Activated naive CD4-positive, alpha-beta T cell treated with Interleukin-2 at 50 U/mL for 16 hours (primary cell): ENCODE measurements at places on chromosomes 6 and 20.

- DNase-seq: no peak
Observed at GRCh38 chr6:3696525-3697088, 54.9 kb downstream of the PXDC1 start.

- no peak for DNase-seq
Observed at GRCh38 chr20:4326195-4327065, 311.1 kb upstream of the RNF24 start.

GRCh38 chr20:45029884-45030283 is 63.6 kb downstream of the STK4 start:
- no peak for DNase-seq

DNA sequence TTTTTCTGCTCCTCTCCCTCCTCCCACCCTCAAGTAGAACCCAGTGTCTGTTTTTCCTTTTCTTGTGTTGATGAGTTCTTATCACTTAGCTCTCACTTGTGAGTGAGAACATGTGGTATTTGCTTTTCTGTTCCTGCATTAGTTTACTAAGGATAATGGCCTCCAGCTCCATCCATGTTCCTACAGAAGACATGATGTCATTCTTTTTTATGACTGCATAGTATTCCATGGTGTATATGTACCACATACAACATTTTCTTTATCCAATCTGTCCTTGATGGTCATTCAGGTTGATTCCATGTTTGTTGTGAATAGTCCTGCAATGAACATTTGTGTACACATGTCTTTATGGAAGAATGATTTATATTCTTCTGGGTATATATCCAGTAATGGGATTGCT is 81.0 kb downstream of the TOX2 start:
- no peak for DNase-seq

- no peak for DNase-seq
Observed at GRCh38 chr6:3237761-3238662, 10.6 kb upstream of the TUBB2B start.

GRCh38 chr20:1568163-1568490 is 10.6 kb upstream of the SIRPD start:
- no peak for DNase-seq

DNA sequence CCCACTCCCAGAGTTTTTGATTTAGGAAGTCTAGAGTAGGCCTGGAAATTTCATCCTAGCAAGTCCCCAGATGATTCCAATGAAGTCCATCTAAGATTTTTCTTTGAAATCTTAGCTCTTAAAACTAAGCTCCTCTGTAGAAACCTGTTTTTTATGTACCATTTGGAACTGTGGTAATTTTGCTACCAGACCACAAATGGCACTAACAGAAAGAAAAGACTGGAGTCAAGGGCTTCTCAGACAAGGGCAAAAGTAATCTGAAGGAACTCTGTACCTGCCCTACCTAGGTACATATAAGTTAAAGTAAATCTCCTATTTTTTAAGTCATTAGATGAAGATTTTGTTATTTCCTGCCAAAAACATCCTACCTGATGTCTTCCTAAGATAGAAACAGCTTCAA is 155.0 kb upstream of the HTR1E start:
- DNase-seq: no peak

- no peak for DNase-seq
Observed at GRCh38 chr6:2782356-2782708, 17.1 kb downstream of the WRNIP1 start.

DNA sequence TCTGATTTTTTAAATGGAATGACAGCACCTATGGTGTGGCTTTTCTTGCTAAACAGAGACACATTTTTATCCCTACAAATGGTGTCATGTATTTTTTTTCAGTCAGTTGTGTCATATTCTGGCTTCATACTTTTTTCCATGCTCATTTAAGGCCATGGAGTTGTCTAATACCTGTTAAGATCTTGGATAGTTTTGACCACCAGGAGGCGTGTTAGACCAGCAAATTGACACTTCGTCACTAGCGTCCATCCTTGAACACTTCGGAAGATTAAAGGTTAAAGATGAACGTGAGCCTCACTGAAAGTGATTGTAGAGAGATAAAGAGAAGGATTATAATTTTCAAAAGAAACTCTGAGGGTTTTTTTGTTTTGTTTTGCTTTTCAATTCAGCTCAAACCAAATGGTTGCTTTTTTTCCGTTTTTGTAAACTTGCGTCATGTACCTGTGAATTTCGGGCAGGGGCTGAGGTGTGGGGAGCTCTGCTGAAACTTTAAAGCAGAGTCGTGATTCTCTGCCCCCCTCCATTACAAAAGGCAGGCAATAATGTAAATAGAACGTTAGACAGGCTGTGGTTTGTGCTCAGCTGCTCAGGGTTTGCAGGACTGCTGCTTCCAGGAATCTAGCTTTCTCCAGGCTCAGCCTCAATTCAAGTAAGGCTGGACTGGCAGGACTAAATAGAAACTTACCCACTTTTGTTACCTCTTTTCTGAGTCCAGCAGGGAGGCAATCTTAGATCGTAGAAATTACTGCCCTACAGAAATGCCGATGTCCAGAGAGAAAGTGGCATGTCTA is 245.1 kb downstream of the FOXA2 start:
- DNase-seq: no peak

GRCh38 chr6:82750556-82750955 is 315.1 kb downstream of the UBE3D start:
- no peak for DNase-seq

DNA sequence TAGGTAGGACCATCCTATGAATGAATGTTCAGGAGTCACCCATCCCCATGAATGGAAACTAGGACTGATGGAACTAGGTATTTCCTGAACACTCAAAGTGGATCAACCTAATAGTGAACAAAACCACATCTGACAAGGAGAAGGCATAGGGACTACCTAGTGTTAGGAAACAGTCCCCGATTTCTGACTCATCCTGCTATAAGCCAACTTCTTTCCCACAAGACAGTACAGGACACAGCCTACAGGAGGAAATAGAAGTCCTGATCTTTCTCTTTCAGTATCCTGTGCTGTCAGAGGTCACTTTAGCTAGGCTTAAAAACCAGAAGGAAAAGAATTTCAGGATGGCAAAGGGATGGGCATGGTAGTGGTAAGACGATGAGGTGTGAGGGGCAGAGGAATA is 19.5 kb upstream of the GMDS start:
- DNase-seq: no peak

GRCh38 chr6:3549314-3549940 is 92.6 kb upstream of the SLC22A23 start:
- no peak for DNase-seq

DNA sequence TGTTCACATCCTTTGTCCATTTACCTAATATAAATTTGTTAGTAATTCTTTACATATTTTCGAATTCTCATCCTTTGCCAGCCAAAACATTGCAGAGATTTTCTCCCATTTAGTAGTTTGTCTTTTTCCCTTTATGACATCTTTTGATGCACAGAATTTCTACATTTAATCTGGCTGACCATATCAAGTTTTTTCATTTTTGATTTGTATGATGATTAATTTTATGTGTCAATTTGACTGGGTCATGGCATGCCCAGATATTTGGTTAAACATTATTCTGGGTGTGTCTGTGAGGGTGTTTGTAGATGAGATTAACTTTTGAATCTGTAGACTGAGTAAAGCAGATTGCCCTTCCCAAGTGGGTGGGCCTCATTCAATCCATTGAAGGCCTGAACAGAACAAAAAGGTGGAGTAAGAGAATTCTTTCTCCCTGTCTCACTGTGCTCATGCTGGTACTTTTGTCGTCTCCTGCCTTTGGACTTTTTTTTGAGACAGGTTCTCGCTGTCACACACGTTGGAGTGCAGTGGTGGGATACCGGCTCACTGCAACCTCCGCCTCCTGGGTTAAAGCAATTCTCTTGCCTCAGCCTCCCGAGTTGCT is 72.1 kb upstream of the EPB41L1 start:
- no peak for DNase-seq

GRCh38 chr6:130888246-130888645 is 61.0 kb downstream of the SMLR1 start:
- no peak for DNase-seq

DNA sequence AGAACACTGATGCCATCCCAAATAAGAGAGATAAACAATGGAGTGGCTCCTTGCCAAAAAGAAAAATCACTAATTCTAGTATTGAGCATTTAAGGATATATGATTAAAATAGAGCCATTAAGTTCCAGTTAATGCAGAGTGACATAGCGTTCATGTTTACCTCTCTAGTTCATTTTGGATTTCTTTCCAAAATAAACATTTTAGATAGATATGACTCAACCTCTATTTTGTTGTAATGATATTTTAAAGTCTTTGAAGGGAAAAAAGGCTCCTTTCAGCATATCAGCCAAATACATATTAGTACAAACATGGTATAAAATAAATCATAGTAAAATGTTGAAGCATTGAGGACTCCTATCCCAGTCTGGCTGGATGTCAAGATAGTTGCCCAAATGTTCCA is 33.4 kb downstream of the RWDD2A start:
- no peak for DNase-seq

DNA sequence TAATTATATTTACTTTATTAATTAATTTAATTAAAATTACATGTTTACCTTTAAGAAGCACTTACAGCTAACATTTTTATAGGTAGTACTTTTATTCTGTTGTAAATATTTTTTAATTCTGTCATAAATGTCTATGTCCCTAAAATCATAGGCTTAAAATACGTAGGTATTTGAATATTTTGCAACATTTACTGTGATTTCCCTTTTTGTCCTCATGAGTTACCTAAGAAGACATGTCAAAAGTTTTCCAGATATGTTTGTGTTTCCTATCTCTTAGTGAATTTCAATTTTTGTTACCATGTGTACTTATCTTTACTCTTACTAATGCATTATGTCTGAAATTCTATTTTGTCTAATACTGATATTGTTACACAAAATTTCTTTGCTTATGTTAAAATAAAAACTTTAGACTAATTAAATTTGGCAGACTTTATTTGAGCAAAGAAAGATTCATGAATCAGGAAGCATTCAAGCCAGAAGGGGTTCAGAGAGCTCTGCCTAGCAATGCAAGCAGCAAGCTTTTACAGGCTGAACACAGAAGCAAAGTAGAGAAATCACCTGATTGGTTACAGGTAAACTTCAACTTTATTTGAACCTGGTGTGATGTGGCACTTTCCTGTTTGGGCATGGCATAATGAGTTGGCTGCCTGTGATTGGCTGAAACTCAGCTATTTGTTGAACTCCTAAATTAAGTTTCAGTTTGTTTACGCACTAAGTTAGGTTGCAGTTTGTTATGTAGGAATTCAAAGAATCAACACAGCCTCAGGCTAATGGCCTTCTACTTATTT is 123.2 kb upstream of the TMEM170B start:
- DNase-seq: peak; percentile 39

- no peak for DNase-seq
Observed at GRCh38 chr6:56838965-56839364, 115.9 kb upstream of the BEND6 start.

DNA sequence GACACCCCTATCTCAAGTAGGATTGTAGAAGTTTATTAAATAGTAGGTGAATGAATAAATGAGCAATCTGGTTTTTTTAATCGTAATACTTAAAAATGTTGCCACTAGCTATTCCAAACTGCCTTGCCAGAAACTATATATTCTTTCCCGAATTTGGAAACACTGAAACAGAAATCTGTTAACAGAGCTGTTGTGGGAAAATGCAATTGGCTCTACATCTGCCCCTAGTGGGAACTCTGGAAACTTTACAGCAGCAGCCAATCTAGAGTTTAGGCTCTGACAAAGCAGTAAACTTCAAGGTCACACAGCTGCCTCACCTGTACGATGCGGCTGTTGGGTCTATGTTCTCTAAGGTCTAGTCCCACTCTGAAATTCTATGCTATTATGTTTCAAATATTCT is 41.7 kb downstream of the SYNE1 start:
- DNase-seq: no peak

DNA sequence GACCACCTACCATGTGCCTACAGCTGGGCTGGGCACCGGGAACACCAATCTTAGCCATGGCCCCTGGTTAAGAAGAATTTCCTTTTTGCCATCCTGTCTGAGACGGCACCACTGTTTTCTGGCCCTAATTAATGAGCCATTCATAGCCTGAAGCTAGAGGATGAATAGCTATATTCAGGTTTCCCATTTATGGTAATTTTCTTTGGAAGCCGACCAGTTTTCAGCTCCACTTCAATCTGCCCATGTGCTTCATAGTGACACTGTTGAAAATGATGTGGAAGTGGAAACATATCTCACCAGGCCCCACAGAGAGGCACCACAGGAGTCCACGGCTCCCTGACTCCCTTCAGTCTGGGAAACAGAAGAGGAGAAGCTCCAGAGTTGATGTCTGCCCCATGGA is 22.6 kb upstream of the ULBP3 start:
- DNase-seq: no peak

GRCh38 chr6:52423971-52424381 is 3.8 kb downstream of the EFHC1 start:
- DNase-seq: no peak

DNA sequence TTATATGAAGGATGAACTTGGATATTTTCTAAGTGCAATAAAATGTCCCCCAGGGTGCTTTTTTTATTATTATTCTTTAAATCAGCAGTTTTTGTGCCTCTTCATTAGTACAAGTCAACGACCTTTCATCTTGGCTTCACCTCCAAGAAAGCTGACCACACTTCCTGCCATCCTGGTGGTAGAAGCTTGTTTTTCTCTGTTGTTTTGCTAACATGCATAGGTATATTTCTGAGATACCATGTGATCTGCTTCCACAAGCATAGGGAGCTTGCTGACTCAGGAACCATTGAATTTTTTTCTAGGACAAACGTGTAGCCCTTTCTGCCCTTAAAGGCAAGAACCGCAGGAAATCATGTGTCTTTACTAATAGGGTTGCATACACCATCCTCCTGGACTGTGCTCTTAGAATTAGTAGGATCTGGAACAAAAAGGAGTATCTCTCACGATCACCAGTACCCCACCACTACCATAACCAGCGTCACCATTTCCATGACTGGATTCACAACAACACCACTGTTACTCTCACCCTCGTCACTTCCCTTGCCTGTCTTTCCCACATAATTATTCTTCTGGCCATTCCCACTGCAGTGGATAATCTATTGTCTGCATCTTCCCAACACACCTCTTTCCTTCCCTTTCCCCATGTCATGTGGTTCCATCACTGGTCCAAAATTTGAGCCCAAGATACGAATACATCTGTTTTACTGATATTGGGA is 207.1 kb downstream of the MAFB start:
- DNase-seq: no peak

- DNase-seq: no peak
Observed at GRCh38 chr6:9192405-9192909, 757.1 kb upstream of the SLC35B3 start.

DNA sequence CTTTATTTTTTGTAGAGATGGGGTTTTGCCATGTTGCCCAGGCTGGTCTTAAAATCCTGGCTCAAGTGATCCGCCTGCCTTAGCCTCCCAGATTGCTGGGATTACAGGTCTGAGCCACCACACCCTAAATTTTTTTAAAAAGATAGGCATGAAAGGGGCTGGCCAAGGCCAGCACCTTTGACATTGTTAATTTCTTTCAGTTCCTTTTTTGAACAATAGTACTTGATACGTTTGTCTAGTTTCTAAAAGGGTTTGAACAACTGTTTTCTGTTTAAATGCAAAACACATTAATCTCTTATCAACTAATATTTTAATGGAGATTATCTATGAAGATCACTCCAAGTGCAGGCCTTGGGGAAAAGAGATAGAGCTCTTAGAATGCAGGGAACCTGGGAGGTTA is 37.6 kb upstream of the PTPRK start:
- no peak for DNase-seq

- DNase-seq: no peak
Observed at GRCh38 chr6:103854059-103854458, 1005.7 kb downstream of the HACE1 start.
